SJCRH30 (cell line): ENCODE measurements at places on chromosomes 5 and 9. TPM values are rescaled to one million over a fixed set of nuclear protein-coding genes. Genes with fewer than 3 reads are reported as not detected.

DNA sequence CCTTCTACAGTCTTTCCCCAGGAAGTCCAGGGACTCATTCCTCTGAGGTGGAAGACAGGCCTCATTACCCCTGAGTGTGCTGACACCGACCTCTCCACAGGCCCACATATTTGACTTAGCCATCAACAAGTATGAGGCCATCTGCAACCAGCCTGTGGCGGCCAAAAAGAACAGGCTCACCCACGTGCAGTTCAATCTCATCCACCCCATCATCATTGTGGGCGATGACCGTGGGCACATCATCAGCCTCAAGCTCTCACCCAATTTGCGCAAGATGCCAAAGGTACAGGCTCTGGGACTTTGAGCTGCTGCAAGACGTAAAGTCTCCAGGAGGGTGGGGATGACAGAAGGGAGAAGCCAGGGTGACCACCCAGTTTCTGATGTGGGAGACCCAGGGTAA, 5.6 kb downstream of the ENHO start:
- no peak for DNase-seq

DNA sequence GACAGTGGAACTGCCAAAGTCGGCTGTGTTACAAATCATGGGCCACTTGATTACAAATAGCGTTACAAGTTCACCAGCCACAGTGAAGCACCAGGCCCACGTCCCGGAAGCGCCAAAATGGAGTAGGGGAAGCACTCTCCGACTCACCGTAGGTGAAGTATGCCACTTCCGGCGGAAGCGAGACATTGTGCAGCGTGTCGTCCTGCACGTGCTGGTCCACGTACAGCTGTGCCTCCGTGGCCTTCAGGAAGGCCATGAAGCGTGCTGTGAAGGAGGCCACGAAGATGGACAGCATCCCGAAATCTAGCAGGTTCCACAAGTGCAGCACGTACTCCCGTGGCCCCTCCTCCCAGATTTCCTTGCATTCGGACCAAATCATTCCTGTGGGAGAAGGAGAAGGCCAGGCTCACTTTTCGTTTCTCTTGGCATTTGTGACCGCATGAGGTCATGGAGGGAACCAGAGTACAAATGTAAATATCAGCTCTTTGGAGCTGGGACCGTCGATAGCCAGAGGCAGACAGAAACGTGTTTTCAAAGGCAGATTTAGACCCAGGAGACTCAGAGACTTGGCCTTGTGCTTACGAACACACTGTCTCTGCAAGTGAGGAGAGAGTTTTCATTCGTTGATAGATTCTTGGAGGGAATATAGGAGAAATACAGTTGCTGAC, 58.7 kb upstream of the SMIM32 start:
- no peak for DNase-seq

Gene LHX2
- 0.48 and 1.6 TPM in 2 replicates for total RNA-seq

Gene TEK
- total RNA-seq = 1.7 and 2.3 TPM in 2 replicates

- DNase-seq = peak; percentile 68
Measured at GRCh38 chr5:149611326-149611725, 30.0 kb downstream of the ARHGEF37 start.

GRCh38 chr5:1915316-1915715, 32.6 kb upstream of the IRX4 start:
- no peak for DNase-seq

DNA sequence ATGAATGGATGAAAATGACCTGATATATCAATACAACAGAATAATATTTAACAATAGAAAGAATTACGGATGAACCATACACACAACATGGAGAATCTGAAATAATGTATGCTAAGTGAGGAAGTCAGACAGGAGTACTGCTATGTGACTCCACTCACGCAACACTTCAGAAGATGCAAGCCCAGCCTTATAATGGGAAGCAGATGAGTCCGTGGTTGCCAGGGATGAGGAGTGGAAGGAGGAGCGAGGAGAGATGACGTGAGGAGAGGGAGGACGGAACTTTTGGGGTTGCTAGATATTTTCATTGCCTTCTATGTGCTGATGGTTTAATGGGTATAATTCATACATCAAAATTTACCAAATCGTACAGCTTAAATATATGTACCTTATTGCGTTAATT, 55.4 kb upstream of the ERCC6L2 start:
- DNase-seq = no peak

- peak; percentile 45 for DNase-seq
Measured at GRCh38 chr9:114033397-114034103, 44.5 kb downstream of the AMBP start.

Gene FAM221B
- not detected in 2 replicates for total RNA-seq

GRCh38 chr9:8732367-8733075, 932.9 kb upstream of the DMAC1 start:
- no peak for DNase-seq

- DNase-seq = peak; percentile 86
Measured at GRCh38 chr9:114677418-114677817, 4.6 kb downstream of the TEX48 start.

Gene CYLC2
- total RNA-seq = not detected in 2 replicates

DNA sequence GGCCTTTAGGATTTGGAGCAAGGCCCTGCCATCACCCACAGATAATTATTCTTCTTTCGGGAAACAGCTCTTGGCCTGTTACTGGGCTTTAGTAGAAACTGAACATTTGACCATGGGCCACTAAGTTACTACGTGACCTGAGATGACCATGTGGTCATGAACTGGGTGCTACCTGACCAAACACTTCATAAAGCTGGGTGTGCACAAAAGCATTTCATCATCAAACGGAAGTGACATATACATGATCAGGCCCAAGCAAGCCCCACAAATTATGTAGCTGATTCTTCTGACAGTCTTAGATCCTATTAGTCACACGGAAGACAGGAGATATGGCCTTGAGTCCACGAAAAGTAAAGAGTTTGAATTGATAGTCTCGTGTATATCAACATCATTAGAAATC, 130.9 kb upstream of the FBN2 start:
- no peak for DNase-seq
